ENCODE measurements at places on chromosomes 5 and 9.

DNA sequence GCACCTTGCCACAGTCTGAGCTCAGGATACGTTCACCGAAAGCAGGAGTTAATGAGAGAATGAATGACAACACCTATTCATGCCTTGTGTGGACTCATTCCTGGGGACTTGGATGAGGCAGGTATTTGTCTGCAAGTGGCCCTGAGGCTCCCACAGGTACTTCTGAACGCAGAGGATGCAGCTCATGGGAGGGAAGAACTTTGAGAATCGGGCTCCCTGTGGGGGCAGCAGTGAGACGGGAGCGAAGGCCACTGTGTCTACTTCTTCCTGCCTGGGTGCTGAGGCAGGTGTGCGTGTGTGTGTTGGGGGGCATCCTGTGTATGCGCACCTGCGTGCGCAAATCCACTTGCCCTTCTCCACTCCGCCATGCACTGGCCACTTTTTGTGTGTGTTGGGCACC, 42.2 kb downstream of the PTPN3 start:
- no peak for DNase-seq

- no peak for DNase-seq
Measured at GRCh38 chr5:127370631-127371030, 80.0 kb downstream of the MEGF10 start.

DNA sequence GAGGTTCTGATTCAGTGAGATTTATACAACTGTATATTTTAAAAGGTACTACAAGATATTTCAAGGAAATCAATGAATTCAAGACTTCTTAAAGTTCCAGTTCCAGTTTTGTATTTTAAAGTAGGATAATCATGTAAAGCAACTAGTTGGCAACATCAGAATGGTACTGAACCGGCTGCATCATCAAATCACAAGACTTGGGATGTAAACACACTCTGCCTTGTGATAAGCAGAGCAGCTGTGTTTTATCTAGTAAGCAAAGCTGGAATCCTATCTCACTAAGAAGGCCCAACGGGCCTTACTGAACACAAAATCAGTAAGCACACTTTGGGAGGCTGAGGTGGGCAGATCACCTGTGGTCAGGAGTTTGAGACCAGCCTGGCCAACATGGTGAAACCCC, 327.2 kb upstream of the NREP start:
- DNase-seq: no peak

DNA sequence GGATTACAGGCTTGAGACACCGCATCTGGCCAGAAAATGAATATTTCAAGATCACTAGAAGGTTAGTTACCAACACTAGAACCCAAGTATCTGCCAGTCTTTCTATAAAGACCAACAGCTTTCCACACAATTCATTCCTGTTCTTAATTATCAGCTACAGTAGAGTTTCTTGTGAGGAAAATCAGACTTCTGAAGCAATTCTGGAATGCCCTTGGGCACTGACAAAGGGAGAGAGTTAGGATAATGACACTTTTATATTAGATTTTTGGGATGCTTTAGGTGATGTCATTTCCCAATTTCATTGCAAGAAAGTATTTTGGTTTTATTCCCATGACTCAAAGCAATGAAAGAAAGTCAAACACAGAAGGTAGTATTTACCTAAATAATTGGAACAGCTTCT, 497.0 kb upstream of the TUSC1 start:
- no peak for DNase-seq

GRCh38 chr5:130874861-130875417, 290.1 kb downstream of the HINT1 start:
- no peak for DNase-seq

DNA sequence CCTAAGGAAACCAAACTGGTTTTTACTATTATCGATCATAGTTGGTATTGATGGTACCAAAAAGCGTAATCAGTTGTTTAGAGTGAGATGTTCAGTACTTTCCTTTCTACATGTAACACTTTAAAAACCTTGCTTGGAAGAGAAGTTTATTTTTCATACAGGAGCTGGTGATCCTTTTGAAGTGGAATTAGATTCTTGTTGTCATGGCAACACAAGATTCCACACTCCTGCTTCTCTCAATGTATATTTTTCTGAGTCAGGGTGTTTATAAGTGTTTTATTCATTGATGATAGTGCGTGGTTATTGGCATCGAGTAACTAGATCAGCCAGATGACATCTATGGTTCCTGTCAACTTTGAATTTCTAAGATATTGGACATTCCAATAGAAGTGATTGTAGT, 181.1 kb upstream of the CHD1 start:
- DNase-seq: no peak

GRCh38 chr5:79200573-79201183, 35.3 kb upstream of the JMY start:
- DNase-seq: peak; percentile 2

DNA sequence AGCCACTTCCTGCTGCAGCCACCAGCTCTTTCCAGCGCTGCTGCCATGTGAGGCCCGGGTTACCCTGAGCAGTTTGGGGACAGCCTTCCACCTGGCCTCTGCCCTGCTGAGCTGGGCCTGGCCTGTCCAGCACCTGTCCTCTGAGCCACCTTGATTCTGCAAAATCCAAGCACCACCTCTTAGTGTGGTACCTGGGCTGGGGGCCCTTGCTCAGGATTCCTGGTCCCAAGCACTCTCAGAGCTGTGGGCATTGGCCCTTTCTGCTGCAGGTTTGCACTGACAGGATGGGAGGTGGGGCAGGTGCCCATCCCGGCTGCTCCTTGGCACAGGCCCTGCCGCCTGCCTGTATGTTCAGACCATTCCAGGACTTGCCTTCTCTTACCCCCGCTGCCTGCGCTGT, 309.2 kb upstream of the IRX4 start:
- DNase-seq: no peak

GRCh38 chr5:149639737-149640136, 58.4 kb downstream of the ARHGEF37 start:
- no peak for DNase-seq

- DNase-seq: no peak
Measured at GRCh38 chr5:168347368-168348083, 56.1 kb downstream of the WWC1 start.

GRCh38 chr5:135223891-135224625, 175.0 kb downstream of the MACROH2A1 start:
- no peak for DNase-seq

DNA sequence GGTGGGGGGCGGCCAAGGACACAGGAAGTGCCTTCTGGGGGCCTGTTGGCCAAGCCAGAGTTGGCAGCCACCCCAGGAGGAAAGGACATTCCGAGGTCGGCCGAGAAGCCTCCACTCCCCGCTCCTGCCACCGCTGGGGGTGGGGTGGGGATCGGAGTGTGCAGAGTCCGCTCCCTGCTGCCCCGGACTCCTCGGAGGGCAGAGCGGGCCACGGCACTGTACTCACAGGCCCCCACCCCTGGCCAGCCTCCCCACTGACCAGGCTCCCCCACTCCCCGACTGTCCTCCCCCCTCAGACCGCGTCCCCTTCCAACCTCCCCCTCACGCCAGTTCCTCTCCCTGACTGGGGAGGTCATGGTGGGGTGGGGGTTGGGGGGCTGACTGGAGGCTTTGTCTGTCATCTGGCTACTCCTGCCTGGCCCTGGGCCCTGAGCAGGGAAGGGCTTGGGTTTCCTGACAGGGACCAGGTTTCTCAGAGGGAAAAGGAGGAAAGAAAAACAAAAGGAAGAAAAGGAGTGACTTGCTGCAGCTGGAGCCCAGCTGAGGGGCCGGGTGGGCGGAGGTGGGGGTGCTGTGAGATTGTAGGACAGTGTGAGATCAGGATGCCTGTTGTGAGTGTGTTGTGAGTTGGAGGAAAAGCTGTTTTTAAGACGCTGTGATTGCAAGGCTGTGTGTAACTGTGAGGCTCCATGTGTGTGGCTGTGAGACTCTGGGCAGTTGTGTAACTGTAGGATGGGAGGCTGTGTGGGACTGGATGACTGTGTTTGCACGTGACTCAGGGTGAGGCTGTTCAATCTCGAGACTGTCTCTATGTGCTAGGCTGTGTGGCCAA, 29.7 kb downstream of the CNTFR start:
- DNase-seq: no peak

GRCh38 chr5:26482810-26483375, 555.5 kb downstream of the CDH9 start:
- peak; percentile 54 for DNase-seq

DNA sequence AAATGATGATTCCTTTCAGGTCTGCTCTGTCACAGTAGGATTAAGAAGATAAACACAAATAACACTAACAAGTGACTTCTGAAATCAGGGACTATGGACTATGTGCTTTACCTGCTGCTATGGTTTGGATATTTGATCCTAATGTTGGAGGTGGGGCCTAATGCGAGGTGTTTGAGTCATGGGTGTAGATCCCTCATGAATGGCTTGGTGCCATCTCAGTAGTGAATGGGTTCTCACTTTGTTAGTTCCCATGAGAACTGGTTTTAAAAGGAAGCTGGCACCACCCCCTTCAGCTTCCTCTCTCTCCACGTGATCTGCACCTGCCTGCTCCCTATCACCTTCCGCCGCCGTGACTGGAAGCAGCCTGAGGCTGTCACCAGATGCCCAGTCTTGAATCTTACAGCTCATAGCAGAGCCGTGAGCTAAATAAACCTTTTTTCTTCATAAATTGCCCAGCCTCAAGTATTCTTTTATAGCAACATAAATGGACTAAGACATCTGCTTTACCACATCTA, 3.3 kb downstream of the PPIC start:
- no peak for DNase-seq

DNA sequence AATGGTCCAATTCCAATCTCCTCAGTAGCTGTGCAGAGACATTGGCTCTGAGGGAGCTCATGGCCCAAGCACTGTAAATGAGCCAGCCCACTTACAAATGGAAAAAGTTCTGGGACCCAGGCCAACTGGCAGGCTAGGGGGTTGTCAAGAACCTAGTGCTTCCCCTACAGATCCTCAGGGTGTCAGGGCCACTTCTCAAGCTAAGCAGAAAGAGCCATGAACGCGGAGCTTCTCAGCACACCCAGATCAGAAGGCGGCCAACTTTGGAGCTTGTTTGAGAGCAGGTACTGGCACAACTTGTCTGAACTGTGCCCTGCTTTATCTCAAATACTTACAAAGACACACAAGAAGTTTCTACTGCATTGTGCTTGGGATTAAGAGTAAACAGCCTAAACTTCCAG, 17.5 kb downstream of the TLE1 start:
- peak; percentile 22 for DNase-seq

DNA sequence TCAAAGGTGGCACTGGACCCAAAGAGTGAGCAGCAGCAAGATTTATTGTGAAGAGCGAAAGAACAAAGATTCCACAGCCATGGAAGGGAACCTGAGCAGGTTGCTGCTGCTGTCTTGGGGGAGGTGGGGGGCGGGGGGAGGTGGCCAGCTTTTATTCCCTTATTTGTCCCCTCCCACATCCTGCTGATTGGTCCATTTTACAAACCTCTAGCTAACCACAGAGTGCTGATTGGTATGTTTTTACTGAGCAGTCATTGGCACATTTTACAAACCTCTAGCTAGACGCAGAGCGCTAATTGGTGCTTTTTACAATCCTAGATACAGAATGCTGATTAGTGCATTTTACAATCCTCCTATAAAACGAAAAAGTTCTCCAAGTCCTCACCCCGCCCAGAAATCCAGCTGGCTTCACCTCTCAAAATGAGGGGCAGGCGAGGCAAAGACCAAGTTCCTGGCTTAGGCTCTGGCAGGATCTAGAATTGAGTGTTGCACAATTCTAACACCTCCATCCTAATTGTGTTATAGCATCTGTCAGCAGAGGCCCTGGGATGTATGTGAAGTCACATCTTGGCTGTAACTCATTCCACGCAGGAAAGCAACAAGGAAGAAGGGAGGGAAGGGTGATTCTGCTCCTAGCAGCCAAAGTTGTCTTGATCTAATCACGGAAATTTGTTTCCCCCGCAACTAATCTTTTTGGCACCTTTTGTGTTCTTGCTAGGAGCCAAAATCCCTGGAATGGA, 34.3 kb downstream of the ROR2 start:
- DNase-seq: no peak

- DNase-seq: no peak
Measured at GRCh38 chr5:178766936-178767912, 36.8 kb upstream of the ZNF354A start.

DNA sequence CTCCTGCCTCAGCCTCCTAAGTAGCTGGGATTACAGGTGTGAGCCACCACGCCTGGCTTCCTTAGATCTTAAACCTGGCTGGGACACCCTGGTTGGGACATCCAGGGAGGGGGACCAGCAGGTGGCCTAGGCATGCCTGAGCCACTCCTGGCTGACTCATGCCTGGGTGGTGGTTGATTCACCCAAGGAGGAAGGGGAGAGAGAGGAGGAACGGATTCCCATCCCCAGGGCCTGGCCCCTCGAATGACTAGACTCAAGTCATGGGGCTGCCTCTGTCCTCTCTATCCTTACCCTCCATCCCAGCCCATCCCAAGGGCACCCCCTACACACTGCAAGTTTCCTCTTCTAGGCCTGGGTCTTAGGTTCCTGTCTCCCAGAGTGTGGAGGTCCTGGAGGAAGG, 12.7 kb downstream of the EEIG1 start:
- DNase-seq: no peak

GRCh38 chr5:24232041-24232440, 412.7 kb downstream of the CDH10 start:
- no peak for DNase-seq

- DNase-seq: no peak
Measured at GRCh38 chr9:103301051-103301450, 305.9 kb downstream of the CYLC2 start.

DNA sequence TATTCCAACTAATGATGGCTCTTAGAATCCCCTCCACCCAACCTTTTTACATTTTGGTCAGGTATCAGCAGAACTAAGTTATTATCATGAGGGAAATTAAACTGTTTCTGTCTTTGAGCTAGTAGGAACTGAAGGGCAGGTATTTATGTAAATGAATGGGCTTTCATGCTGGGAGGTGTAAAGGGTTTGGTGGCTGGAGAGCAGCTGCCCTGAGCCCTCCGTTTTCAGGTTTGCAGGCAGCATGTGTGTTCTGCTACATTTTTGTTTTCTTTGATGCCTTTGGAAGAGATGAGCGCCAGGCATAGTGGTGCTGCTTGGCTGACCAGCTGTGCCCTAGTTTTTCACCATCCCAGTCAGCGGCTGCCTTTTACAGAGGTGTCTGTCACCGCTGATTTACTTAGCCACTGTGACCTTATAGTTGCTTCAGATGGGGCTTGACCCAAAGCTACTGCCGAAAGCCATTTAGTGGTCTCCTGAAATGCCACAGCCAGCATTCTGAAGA, 231.9 kb downstream of the MAST4 start:
- DNase-seq: no peak

DNA sequence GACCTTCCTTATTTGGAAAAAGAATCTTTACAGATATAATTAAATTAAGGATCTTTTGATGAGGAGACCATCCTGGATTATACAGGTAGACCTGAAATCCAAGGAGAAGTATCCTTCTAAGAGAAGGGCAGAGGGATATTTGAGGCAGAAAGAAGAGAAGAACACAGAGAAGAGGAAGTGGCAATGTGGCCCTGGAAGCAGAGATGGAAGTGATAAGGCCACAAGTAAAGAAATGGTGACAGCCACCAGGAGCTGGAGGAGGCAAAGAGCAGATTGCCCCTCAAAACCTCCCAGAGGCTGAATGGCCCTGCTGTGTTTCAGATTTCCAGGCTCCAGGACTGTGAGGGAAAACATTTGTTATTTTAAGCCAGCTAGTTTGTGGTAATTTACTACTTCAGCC, 93.0 kb upstream of the ANKRD55 start:
- DNase-seq: no peak
